ENCODE measurements at places on chromosomes 3 and 15.

GRCh38 chr3:42838571-42838970 is 29.3 kb downstream of the ACKR2 start:
- no peak for DNase-seq

DNA sequence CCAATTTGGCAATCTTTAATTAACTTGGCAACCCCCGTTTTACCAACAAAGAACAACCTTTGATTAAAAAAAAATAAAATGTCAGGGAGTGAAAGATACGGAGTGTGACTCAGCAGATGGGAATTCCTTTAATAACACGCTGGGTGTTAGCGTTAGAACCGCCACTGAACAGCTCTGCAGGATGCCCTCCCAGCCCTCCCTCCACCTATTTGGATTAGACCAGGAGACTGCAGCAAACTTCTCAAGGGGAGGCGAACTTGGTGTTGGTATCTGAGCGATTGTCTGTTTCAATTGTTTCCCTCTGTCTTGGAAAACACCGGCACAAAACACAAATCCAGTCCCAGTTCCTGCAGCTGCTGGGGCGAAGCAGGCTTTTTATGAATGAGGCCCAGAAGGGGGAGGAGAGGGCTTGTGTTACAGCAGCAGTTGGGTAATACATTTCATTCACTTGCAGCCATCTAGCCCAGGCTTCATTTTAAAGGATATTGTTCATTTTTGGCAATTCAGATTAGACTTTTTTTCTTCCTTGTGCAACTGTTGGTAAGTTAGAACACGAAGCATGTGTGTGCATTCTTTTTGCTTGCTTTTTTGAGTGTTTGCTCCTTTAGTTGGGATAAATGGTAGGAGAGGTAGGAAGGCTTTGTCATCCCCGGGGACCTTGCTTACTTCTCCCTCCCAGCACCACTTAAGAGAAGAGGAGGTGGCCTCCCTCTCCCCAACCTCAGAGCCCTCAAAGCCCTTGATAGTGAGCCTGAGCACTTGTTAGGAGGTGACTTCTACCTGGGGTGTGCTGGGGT is 152.3 kb downstream of the IGF1R start:
- peak; percentile 93 for DNase-seq

GRCh38 chr3:88936831-88937230 is 170.6 kb upstream of the EPHA3 start:
- DNase-seq = peak; percentile 40

GRCh38 chr15:77181305-77182074 is 110.6 kb upstream of the TSPAN3 start:
- no peak for DNase-seq

DNA sequence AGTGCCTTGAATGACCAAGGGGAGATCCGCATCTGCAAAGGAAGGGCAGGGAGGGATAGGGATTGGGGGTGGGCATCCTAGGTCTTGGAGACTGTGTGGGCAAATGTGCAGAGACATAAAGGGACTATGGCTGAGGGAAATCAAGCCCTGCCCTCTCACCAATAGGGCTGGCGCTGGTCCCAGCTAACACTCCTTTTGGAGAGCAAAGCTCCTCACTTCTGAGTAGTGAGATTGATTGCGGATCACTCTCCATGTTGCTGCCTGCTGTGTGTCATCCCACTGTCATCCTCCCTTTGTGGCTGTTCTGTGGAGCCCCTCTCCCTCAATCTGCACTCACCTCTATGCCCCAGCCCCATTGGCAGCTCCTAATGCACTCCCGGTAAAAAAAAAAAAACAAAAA is 2.2 kb upstream of the CELSR3 start:
- no peak for DNase-seq

DNA sequence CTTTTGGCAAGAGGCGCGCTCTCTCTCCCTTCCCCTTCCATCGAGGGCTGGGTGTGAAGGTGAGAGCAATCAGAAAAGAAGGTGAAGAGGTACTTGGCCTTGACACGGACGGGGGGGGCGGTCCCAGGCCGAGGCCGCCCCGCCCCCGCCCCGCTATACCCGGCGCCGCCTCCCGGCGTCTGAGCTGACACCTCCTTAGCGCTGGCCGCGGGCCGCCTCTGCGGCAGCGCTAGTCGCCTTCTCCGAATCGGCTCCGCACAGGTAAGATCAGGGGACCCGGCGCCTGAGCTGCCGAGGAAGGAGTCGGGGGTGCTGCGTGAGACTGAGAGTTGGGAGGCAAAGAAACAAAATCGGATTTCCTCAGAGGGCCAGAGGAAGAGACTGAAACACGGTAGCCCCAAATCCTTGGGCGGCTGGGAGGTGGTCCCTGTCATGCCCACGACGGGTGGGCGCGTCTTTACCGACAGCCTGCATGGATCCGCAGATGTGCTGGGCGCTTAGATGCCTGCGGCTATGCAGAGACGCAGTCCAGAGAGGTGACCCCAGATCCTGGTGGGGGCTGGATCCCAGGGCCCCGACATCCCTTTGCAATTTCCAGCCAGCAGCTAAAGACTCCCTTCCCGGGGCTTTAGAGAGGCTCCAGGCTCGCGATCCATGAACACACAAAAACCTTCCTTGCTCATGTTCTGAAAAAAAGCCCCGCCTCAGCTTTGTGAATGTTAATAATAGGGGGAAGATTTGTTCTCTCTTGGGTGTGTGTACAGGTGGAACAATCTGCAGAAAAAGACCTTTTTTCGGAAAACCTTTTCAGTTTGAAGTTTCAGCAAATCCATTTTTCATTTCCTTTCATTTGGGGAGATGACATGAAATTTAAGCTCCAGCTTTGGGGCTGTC is at the start of gene ENTPD3:
Gene ENTPD3, plus strand, starts transcription at position 184 of the 894 bp plus-strand sequence. CDS start 874 bp downstream, outside the sequence.
- no peak for DNase-seq

- peak; percentile 66 for DNase-seq
These were observed 181.2 kb downstream of the NECTIN3 start for GRCh38 chr3:111252779-111253178.

- DNase-seq = no peak
These were observed 397.5 kb downstream of the ZIC4 start for GRCh38 chr3:147008886-147009285.

- no peak for DNase-seq
These were observed 18.2 kb upstream of the SMAD3 start for GRCh38 chr15:67047149-67047661.

DNA sequence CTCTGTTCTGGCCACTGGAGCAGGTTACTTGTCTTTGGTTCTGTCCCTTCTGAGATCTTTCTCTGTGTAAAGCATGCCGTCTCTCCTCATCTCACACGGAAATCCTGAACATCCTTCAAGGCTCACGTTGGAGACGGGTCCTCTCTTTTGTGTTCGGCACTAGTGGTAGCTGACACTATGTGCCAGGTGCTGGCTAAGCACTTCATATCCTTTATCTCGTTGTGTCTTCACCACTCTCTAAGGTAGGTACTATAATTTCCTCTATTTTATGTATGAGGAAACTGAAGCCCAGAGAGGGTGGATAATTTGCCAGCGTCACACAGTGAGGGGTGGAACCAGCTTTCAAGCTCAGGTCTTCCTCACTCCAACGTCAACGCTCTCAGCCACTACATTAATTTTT is 1.2 kb downstream of the IFT122 start:
- no peak for DNase-seq

GRCh38 chr3:128394033-128394432 is 72.7 kb downstream of the DNAJB8 start:
- no peak for DNase-seq

GRCh38 chr15:90465140-90465929 is 64.4 kb upstream of the CRTC3 start:
- DNase-seq = no peak

- peak; percentile 49 for DNase-seq
These were observed 12.3 kb downstream of the HCLS1 start for GRCh38 chr3:121648219-121648958.

DNA sequence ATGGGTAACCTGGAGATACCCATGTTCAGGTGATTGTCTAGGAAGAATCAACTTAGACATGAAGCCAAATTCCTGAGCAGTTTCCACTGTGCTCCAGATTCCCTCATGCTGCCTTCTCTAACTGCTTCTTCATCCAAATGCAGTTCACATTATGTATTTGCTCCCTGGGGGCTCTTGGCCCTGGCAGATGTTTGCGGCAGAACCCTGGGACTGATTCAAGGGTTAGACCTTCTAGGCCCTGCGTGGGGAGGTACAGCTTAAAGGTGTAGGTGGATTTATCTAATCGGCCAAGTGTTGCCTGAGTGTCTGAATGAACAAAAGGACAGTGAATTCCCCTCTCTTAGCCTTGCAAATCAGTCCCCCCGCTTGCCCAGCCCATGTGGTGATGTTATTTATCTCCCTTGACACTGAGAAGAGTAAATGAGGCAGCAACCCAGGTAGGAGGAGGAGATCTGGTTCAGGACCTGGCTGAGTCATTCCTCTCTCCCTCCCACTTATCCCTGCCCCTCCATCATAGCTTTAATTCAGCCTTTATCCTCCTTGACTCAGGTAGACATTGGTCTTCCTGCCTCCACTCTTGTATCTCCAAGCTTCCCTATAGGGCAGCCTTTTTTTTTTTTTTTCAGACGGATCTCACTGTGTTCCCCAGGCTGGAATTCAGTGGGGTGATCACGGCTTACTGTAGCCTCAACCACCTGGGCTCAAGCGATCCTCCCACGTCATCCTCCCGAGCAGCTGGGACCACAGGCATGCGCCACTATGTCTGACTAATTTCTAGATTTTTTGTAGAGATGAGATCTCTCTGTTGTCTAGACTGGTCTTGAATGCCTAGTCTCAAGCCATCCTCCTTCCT is 54.8 kb downstream of the MAGEF1 start:
- DNase-seq = no peak

GRCh38 chr3:34995796-34996430 is 643.4 kb upstream of the ARPP21 start:
- DNase-seq = no peak

GRCh38 chr15:69679623-69680228 is 227.1 kb downstream of the RPLP1 start:
- DNase-seq = no peak

DNA sequence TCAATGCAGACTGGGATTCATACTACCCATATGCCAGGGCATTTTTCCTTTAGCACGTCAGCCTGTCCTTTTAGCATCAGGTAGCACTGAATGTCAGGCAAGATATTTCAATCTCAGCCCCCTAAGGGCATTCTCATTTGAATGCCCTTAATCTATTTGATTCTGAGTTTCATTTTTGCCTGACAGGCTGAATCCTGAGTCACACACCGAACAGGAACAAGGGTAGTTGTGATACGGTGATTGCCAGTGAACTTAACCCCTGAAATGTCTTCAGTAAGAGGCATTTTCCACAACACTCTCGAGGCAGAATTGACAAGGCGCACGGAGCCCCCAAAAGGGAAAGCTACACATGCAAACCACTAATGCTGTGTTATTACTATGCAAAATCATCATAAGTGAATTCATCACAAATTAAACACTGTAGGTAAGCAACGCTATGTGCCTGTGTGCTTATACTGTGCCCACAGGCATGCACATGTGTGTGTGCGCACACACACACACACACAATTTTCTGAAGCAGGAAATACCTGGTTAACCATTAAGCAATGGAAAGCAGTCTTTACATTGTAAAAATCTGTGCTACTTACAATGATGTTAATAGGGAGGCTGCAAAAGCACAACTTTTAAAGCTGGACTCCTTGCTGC is 130.4 kb downstream of the ZNF385D start:
- DNase-seq = no peak

- no peak for DNase-seq
These were observed 49.1 kb upstream of the UTS2B start for GRCh38 chr3:191379446-191379845.

DNA sequence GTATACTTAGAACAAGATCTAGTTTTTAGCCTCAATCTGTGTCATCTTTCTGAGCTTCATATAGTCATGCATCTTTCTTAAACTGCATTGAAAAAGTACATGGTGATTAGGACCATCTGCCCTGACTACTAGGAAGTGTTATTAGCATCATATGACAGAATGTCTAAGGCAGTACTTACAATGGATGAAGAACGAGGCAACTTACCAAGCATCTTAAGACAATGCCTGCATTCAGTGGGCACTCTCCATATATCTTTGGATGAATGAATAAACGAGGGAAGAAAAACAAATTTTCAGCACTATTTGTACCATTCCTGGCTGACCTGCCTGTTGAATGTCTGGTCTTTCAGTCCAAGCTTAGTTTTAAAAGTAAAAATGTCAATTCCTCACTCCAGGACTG is 185.4 kb upstream of the EPHA3 start:
- no peak for DNase-seq

- no peak for DNase-seq
These were observed 106.7 kb downstream of the MYO5A start for GRCh38 chr15:52422001-52422400.

GRCh38 chr15:42933886-42934667 is 13.5 kb upstream of the TTBK2 start:
- no peak for DNase-seq

DNA sequence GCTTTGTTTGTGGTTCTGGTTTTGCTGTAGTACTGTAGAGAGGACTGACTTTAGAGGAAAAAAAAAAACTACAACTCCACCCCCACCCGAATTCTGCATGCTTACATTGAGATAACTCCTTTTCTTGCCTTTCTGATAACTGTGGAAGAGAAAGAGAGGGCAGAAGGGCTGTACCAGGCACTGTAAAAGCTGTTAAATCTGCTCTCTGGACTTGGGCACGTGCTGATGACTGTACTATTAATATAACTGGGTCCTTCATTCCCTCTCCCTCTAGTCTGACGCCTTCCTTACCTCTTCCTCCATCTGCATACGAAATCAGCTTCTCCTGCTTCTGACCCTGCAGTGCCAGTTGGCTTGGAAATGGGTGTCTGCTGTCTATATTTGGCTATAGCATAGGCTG is 15.0 kb downstream of the MAPKBP1 start:
- DNase-seq = no peak

- DNase-seq = no peak
These were observed 111.4 kb upstream of the PLAAT1 start for GRCh38 chr3:193129607-193130006.

- DNase-seq = no peak
These were observed 87.9 kb downstream of the WDR72 start for GRCh38 chr15:53671545-53671944.

DNA sequence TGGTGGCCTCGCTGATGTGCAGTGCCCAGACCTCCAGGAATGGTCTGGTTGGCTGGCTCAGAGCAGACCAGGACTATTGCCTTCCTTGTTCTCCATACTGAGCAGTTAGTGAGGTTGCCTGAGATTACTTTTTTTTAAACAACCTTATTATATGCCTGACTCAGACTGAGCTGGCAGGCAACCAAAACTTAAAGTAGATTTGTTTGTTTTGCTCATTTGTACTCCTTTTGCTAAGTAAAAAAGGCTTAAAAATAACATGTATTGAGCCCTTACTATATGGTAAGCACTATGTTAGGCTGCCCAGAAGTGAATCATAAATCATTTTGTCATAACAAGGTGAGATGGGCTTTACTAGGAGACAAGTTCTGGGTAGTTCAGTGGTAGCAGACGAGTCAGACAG is 92.4 kb downstream of the GHSR start:
- no peak for DNase-seq

GRCh38 chr3:69012800-69013252 is 658 bp downstream of the EOGT start:
- peak; percentile 43 for DNase-seq

GRCh38 chr15:35721751-35722150 is 175.8 kb upstream of the DPH6 start:
- no peak for DNase-seq

Measured in Ammon's horn (tissue), 1 donor.